Spinal cord (tissue), 10 donors: ENCODE measurements at places on chromosomes 3 and 15. TPM values are rescaled to one million over a fixed set of nuclear protein-coding genes. Genes with fewer than 3 reads are reported as not detected.

Gene SFMBT1
- 10.9 TPM for polyA plus RNA-seq

Gene ANKRD63
- 0.30 TPM for polyA plus RNA-seq

Gene ELL3
- polyA plus RNA-seq = 3.6 TPM

Gene NCKIPSD
- polyA plus RNA-seq = 18.6 TPM

Gene SYNPR
- polyA plus RNA-seq = 56.2 TPM

Gene SPESP1
- 3.2 TPM for polyA plus RNA-seq

Gene LIPC
- 0.30 TPM for polyA plus RNA-seq

Gene PLCH1
- polyA plus RNA-seq = 13.7 TPM

Gene CPLX3
- polyA plus RNA-seq = 0.68 TPM

Gene RTP1
- polyA plus RNA-seq = 1.1 TPM

Gene CHAC1
- polyA plus RNA-seq = 17.7 TPM
